ENCODE measurements at places on chromosomes 6 and 20. TPM values are rescaled to one million over a fixed set of nuclear protein-coding genes. Genes with fewer than 3 reads are reported as not detected.

SYNGAP1 gene
- 16.7 TPM for total RNA-seq

ALDH8A1 gene
- total RNA-seq, result 0.47 TPM

ZC3H12D gene
- 92.0 TPM for total RNA-seq

GRCh38 chr6:96184798-96185197, 169.0 kb downstream of the FUT9 start:
- H3K27me3 ChIP-seq, result no peaks in the 10 kb centered on the region
- no peak overlapping the region for H3K4me3 ChIP-seq
- H3K27ac ChIP-seq, result no peak overlapping the region
- no peaks in the 10 kb centered on the region for H3K4me1 ChIP-seq

- H3K27ac ChIP-seq, result peak overlapping the region; percentile 69
- no peaks in the 10 kb centered on the region for H3K27me3 ChIP-seq
- peak overlapping the region; percentile 77 for H3K4me3 ChIP-seq
- H3K4me1 ChIP-seq, result peaks cover 36% of the 10 kb centered on the region
- no peaks in the 10 kb centered on the region for H3K36me3 ChIP-seq
Observed at GRCh38 chr20:3768342-3769130, 983 bp upstream of the ADISSP start.

DNA sequence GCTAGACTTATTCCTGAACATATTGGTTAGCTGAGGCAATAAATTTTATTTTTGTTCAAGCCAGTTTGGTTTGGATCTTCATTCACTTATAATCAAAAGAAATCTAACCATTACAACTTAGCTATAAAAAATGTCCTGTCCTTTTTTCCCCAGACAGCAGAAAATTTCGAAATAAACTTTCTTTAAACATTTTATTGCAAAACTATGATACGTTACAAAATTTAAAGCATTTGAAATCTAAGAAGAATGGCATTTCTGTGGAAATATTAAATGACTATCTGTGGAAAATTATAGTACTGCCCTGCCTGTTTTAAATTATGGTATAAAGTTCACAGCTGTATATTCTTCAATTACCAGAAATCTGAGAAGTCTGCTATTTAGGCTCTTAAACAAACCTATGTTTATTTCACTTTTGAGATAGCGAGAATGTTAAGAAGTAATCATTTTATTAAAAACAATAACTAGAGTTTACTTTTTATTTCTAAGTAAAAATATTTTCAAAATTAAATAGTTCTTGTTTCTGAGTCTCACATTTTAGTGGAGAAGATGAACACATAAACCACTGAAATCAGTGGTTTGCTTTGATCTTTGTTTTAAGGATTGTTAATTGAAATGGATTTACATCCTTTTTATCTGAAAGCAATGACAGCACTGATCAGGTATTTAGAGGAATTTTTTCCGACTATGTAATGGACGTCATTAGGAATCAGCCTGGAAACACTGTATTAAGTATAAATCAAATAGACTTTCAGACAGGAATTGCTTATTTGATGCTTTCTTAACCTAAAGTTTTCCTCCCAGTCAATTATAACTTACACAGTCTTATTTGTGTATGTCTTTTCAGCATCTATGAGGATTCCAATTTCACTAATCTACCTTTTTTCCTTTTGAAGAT, 553.7 kb downstream of the COL12A1 start:
- no peak overlapping the region for H3K4me3 ChIP-seq
- H3K4me1 ChIP-seq, result no peaks in the 10 kb centered on the region
- no peak for DNase-seq
- H3K27me3 ChIP-seq, result no peaks in the 10 kb centered on the region

GRCh38 chr6:149095842-149096241, 221.7 kb upstream of the TAB2 start:
- no peaks in the 10 kb centered on the region for H3K27me3 ChIP-seq
- H3K27ac ChIP-seq, result no peak overlapping the region
- no peak for DNase-seq

DNA sequence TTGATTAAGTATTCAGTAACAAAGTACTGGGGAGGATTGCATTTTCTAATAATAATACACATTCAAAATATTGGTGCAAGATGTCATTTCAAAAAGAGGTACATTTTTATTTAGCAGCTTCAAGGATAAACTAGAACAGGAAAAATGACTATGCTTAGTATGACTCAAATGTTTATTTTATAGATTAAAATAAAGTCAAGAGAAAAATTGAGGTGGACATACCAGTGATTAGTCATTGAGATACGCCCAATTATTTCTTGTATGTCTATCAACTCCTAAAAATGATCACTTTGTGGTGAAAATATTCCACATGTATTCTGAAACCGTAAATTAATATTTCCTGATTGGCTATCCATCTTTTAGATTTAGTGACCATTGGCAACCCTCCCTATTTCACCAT, 96.7 kb downstream of the PHF3 start:
- H3K4me3 ChIP-seq, result no peak overlapping the region
- no peak overlapping the region for H3K27ac ChIP-seq
- DNase-seq, result no peak
- H3K4me1 ChIP-seq, result no peaks in the 10 kb centered on the region
- no peaks in the 10 kb centered on the region for H3K27me3 ChIP-seq
- H3K36me3 ChIP-seq, result 0 out of 2 replicates have a peak, but pooled peaks cover 3% of the 10 kb centered on the region

DNA sequence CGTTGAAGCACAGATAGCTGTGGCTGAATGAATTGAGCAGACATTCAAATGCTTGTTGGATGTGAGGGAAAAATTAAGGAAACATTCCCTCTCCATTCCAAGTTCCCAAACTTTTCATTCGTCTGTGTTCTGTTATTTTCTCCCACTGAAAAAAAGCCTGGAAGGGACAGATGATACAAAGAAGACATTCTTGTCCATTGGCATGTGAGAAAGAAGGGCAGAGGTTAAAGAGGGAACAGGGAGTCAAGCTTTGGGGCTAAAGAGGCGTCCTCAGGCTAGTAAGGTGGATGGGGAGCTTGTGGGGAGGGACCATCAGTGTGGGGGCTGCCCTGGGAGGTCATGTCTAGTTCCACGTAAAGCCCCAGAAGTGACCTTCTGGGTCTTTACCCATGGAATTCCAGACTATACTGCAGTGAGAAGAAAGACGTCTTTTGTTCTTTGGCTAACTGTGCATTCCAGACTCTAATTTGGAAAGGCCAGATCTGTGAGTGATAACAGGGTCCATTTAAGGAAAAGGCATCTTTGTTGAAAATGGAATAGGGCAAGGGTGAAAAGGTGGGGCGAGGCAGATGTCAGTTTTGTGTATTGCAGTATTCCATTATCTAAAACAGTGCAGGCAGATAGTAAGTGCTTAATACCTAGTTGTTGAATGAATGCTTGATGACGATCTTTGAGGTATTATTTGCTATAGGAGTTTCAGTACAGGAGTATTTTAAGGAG, 117.5 kb downstream of the SOX4 start:
- H3K27me3 ChIP-seq, result no peaks in the 10 kb centered on the region
- H3K4me3 ChIP-seq, result no peak overlapping the region
- DNase-seq, result no peak
- H3K36me3 ChIP-seq, result no peaks in the 10 kb centered on the region

- H3K27me3 ChIP-seq, result no peaks in the 10 kb centered on the region
- no peaks in the 10 kb centered on the region for H3K36me3 ChIP-seq
- H3K4me1 ChIP-seq, result no peaks in the 10 kb centered on the region
- no peak overlapping the region for H3K27ac ChIP-seq
Observed at GRCh38 chr6:160487116-160487515, 138.9 kb downstream of the SLC22A3 start.

DNA sequence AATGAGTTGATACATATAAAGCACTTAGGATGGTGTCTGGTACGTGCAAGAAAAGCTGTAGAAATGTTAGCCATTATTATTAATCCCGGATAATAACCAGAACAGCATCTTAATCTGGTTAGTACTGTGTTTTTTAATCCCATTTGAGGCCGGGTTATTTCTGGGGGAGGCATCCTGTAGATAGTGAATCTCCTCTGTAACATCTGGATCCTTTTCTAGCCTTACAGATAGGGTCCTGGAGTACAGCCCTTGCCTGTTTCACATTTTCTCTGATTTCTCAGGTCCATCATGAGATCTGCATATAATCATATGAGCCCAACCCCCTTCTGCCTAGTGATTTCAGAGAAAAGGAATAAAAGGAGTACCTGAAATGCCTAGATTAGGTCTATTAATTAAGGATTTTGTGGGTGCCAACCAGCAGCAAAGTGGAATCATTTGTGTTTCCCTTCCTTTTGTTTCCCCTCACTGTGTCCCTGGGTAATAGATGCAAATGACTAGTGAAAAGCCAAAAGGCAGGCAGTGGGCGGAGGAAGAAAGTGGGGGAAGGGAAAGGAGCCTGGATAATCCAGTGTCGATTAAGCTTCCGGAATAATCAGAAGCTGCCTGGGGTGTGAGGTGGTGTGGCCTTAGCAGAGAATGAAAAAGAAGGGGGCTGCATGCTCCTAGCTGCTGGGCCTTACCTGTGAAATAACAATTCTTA, 88.9 kb downstream of the SOBP start:
- H3K4me3 ChIP-seq, result no peak overlapping the region
- H3K27me3 ChIP-seq, result no peaks in the 10 kb centered on the region
- DNase-seq, result no peak

- H3K4me3 ChIP-seq, result no peak overlapping the region
- no peaks in the 10 kb centered on the region for H3K4me1 ChIP-seq
- H3K27ac ChIP-seq, result no peak overlapping the region
- H3K36me3 ChIP-seq, result peaks cover 11% of the 10 kb centered on the region
Observed at GRCh38 chr6:43189776-43190304, 7.8 kb downstream of the CUL9 start.
